ENCODE measurements at places on chromosomes 7 and 10.

DNA sequence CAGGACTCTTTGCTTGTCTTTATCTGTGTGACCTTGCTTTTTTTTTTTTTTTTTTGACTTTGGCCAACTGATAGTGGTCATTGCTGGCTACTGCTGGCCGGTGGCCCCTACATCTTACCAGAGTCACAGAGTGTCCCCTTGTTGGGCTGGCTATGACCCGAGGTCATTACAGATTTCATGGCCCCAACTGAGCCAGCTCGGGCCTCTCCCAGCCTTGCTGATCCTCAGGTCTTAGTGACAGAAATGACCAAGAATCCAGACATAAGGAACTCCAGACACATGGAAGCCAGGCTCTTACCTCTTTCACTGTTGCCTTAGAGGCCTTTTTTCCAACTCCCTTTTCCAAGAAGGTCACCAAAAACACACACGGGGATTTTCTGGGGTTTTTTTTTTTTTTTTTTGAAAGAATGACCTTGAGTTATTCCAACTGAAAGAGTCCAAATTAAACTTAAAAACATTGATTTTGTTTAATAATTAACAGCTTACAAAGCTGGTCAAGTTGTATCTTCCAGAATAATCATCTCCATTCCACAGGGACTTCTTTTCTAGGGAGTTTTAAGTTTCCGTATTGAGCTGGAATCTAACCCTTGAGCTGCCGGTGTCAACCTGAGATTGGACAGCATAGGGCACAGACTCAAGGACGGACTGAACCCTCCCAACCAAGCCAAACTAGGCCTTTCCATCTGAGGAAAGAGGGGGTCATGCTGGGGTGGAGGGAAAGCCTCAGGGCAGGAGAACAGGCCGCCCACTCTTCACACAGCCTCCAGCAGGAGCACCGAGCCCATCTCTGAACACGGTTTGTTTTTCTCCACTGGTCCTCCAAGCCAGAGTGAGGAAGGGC lies 43.8 kb downstream of the PIK3AP1 start:
- no peak for DNase-seq

GRCh38 chr10:96833220-96834001 lies 1.3 kb downstream of the LCOR start:
- DNase-seq = no peak

GRCh38 chr7:113628948-113629847 lies 289.6 kb downstream of the PPP1R3A start:
- DNase-seq = no peak

GRCh38 chr7:111784296-111784695 lies 222.0 kb upstream of the IMMP2L start:
- no peak for DNase-seq

GRCh38 chr7:30874656-30875302 lies 36.9 kb upstream of the AQP1 start:
- no peak for DNase-seq

DNA sequence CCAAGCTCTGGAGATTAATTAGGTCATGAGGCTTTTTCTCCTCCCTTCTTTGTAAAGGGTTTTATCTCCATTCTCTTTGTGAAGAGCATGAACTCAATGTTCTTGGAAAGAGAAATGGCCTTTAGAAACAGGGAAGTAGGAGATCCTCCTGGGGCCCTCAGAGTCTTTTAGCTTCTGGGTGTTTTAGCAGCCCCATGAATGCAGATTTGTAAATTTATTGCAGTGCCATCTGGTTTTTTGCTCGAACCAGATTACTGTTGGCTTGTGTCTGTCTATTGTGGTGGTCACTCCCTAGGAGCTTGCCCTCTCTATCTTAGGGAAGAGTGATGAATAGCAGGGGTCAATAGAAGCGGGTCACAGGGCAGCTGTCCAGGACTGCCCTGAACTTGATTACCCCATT lies 110.6 kb downstream of the BTRC start:
- DNase-seq = no peak

DNA sequence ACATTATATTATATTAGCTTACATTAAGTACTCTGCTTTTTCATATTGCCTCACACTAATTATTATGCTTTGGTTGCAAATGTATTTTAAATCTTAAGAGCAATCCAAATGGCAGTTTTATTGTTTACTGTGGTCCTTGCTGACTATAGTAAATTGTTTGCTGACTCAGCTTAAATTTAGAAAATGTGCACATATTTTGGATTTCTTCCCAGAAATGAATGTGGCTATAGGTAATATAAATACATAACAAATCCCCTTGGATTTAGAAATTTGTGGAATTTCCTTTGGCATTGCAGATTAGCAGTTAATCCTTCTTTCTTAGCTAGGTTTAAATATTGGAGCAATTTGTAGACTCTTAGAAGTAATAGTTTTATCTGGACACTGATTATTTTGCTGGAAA lies 565.8 kb downstream of the NRG3 start:
- no peak for DNase-seq

DNA sequence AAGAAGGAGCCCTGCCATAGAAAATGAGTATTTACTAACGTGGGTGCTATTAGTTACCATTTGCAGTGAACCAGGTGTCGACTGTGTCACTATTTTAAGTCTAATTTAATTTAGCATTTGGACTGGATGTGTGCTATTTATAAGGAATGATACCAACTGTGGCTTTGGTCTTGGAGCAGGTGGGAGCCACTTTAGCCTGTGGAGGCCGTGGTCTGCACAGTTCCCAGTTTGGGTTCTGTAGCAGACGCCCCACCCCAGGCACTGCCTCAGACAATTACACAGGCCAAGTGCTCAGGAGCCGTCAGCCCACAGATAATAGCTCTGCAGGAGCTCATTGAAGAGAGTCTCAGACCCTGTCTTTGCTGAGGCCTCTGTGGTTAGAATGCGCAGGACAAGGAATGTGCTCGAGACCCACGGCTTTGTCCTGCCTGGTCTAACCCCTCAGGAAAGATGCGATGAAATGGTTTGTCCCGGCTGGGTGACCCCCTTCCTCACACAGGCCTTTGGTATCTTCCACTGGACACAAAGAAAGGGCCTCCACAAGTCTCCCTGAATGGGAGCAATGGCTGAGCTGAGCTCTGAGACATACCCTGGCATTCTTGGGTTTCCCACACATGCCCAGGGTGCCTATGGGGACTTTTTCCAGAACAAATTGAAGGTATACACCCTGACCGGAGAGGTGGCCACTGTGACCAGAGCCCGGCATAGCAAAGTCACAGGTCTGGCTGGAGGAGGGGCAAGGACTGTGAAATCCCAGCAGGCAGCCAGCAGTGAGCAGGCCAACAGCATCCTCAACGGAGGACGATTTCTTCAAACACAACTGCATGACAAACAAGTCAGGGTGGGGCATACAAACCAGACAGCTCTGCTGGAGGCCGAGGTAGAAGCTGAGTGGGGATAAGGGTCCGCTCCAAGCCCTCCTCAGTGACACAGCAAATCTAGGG lies 251.2 kb downstream of the ARHGAP12 start:
- DNase-seq = no peak

GRCh38 chr7:102120666-102121195 lies 165.9 kb upstream of the SH2B2 start:
- no peak for DNase-seq

DNA sequence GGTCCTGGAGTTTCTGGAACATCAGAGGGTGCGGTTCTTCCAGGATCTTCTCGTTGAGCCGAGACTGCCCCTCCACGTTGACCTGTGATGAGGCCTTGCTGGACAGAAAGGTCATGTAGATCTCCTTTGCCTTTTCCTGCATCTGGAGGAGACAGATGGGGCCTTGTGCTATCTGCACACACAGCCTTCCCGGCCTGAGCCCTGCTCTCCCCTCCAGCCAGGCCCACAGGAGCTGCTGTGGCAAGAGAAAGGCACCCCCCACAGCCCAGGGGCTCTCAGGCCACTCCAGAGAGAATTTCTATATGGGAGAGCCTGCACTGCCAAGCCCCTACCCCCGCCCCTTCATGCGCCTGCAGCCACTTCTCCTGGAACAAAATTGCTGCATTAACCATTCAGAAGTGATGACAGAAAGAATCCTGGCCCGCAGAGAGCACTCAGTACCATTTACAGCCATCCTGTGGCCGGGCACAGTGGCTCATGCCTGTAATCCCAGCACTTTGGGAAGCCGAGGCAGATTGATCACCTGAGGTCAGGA lies 26.9 kb downstream of the RGS10 start:
- DNase-seq = no peak

DNA sequence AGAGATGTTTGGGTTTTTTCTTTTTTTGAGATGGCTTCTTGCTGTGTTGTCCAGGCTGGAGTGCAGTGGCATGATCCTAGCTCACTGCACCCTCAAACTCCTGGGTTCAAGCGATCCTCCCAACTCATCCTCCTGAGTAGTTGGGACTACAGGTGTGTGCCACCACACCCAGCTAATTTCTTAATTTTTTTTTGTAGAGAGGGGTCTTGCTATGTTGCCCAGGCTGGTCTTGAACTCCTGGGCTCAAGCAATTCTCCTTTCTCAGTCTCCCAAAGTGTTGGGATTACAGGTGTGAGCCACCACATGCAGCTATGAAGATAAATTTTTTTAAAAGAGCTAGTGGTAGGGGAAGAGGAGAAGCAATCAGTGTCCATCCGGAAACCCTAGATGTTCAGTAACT lies 56.8 kb downstream of the CLIP2 start:
- no peak for DNase-seq

DNA sequence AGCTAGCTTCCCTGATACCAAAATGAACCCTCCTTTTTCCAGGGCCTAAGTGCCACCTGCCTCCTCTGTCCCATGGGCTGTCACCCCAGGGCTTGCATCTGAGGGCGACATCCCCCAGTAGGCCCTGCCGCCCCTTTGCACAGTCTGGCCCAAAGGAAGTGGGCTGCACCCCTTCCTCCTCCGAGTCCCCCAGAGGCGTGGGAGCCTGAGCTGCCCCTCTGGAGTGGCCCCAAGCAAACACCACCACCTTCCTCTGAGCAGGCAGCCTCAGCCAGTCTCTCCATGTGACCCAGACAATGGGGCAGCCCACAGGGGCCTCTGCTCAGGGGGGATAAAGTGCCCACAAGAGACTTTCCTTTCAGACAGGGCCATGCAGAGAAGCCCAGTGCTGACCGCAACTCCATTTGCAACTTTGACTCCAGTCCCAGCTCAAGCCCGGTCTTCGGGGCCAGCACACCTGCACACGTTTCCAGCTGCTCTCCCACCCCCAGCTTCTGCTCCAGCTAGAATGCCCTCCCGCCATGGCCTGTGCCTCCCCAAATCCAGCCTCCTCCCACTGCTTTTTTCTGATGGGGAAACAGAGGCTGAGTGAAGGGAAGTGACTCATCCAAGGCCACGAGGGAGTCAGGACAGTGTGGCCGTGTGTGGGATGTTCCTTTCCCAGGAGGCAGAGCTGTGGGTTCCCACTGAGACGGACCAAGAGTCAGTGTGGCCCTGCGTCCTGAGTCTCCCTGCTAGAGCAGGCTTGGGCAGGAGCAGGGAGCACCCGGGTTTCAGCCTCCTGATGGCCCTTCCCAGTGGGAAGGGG lies 111.9 kb downstream of the ZMIZ1 start:
- DNase-seq = no peak

GRCh38 chr7:137423321-137423720 lies 79.8 kb upstream of the PTN start:
- no peak for DNase-seq

GRCh38 chr7:148962823-148963582 lies 65.3 kb downstream of the PDIA4 start:
- DNase-seq = no peak

- no peak for DNase-seq
These were observed 268.5 kb upstream of the NPSR1 start for GRCh38 chr7:34389332-34390078.

- no peak for DNase-seq
These were observed 296.9 kb upstream of the DGKB start for GRCh38 chr7:15199482-15199881.

DNA sequence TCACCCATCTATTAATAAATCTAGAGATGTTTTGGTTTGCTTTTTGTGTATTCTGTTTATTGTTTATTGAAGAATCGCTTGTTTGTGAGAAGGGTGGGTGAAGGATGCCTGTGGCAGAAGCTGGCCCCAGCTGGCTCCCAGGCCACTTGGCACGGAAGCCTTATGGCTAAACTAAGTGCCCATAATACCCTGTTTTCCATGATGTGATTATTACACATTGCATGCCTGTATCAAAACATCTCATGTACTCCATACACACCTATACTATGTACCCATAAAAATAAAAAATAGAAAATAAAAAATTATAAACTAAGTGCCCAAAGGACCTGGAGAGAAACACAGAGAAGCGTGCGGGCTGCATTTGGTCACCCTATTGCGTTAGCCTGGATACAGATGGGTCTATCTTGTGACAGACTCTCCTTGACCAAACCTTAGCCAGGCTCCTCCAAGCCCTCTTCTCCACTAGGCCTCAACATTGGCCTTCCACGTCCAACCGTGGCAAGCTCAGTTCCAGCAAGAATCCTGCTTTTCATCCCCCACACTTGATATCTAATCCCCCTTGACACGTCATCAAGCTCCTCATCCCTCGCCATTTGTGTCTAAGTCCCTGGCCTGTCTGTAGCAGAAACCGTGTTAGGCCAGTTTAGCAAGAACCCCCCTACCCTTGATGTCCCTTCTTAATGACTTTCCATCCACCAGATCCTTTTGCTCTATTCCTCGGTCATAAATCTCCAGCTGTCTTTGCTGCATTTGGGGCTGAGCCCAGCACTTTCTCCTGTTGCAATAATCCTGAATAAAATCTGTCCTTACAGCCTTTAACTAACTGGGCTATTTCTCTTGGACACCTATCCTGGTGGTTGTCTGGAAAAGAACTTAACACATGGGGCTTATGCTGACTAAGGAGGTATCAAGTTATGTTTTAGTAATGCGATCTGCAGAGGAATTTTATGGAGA lies 245.2 kb downstream of the TNS3 start:
- no peak for DNase-seq

GRCh38 chr7:69192134-69192533 lies 406.1 kb upstream of the AUTS2 start:
- no peak for DNase-seq

DNA sequence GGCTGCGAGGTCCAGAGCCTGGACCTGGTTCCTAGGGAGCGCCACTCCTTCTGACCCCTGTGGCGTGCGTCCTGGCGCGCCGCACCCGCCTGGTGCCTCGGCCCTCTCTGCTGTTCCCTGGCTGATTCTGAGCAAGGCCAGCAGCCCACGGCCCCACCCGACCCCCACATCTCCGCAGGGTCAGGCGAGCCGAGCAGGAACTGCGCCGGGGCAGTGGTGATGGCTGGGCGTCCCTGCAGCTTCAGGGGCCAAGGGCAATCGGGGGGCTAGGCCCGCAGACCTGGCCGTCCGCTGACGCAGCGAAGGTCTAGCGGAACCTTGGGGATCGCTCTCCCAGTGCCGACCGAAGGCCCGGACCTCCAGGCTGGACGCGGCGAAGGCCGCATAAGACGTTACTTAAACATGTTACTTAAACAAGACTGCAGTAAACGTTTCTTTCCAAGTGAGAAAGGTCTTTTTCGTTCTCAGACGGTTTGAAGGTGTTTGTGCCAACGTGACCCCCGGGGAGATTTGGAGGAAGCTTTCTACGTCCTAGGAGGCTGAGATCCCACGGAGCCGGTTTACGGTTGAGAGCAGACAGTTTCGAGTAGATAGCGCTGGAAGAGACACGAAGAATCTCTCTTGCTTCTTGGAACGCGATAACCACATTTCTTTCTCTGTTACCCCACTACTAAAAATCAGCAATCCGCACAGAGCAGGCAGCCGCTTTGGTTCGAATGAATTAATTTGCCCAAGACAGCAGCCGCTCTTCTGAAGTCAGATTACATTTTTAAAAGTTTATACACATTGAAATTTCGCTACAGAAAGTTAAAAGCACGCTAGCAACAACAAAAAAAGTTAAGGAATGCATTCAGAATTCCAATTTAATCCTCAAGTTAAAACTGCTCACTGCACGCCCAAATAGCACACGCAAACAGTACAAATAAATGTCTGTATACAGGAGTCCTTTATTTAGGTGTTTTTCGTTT lies 4.9 kb upstream of the NKX2-3 start:
- no peak for DNase-seq

GRCh38 chr7:135684136-135684535 lies 21.8 kb downstream of the STMP1 start:
- no peak for DNase-seq

Measured in esophagus squamous epithelium (tissue), 5 donors.